ENCODE measurements at places on chromosomes 1 and 21.

DNA sequence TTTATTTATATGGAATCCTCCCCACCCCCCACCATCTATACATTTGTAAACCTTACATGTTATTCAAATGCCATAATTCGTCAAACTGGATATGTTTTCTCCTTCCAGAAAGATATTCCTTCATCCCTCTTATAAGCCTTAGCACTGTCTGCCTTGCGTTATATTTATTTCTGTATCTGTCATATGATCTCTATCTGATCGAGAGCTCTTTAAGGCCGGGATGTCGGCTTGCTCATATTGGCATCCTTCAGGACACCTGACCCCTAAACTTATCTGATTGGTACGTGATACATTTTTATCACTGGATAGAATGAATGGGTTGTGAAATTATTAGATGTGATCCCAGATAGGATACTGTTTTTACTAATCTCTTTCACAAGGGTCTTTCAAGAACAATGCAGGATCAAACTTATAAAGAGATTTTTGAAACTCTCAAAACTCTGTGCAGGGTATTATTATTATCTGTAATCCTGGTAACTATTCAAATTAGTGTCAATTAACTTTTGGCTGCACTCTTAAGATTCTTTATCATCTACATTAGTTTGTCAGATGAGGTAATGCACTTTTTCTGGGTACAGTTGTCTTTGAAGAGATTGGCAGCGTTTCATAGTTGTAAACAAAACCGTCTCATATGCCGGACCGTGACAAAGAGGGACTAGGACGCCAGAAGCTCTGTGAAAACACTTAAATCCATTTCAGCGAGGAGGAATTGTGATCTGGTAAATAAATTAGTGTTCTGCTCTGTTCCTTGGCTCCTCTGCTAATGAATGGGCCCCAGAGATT, 152.0 kb downstream of the KIF26B start:
- H3K27ac ChIP-seq = no peak overlapping the region
- H3K4me3 ChIP-seq = no peak overlapping the region
- no peak for DNase-seq
- H3K27me3 ChIP-seq = no peaks in the 10 kb centered on the region
- H3K36me3 ChIP-seq = no peaks in the 10 kb centered on the region
- peaks cover under 1% of the 10 kb centered on the region for H3K4me1 ChIP-seq

GRCh38 chr1:201508809-201509208, 1.9 kb upstream of the CSRP1 start:
- H3K36me3 ChIP-seq = no peaks in the 10 kb centered on the region
- no peak for DNase-seq
- no peak overlapping the region for H3K27ac ChIP-seq
- no peaks in the 10 kb centered on the region for H3K27me3 ChIP-seq
- H3K4me1 ChIP-seq = peaks cover 16% of the 10 kb centered on the region

DNA sequence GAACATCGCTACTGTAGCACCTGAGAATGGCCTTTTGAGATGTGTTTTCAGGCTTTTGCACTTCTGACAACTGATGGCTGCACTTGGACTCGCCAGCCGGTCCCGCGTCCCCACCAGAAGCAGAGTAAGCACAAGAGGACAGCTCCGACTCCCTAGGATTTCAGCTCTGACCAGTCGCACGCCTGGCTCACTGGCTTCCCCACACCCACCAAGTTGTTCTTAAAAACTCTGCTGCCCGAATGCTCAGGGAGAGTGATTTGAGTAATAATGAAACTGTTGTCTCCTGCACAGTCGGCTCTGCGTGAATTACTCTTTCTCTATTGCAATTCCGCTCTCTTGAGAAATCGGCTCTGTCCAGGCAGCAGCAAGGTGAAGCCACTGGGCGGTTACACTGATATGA, 40.2 kb upstream of the NLRP3 start:
- H3K4me3 ChIP-seq = no peak overlapping the region
- H3K4me1 ChIP-seq = no peaks in the 10 kb centered on the region
- no peak for DNase-seq
- no peaks in the 10 kb centered on the region for H3K27me3 ChIP-seq

DNA sequence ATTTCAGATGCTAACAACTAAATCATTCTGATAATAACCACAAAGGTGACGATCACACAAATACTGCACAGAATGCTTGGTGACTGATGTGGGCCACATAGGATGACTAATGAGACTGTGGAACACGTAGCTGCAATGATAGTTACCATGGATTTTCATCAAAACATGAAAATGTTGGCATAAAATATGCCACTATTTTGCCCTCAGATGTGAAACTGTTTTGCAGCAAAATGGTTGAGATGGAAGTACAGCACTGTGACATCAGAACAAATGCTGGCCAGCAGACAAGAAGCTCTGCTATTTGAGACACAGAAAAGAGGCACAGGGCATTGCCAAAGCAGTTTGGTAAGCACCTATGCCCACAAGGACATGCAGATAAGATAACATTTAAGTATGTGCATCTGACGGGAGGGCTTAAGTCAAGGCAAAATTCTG, 83.8 kb downstream of the NIBAN1 start:
- H3K27ac ChIP-seq = no peak overlapping the region
- H3K27me3 ChIP-seq = no peaks in the 10 kb centered on the region
- H3K4me3 ChIP-seq = no peak overlapping the region

DNA sequence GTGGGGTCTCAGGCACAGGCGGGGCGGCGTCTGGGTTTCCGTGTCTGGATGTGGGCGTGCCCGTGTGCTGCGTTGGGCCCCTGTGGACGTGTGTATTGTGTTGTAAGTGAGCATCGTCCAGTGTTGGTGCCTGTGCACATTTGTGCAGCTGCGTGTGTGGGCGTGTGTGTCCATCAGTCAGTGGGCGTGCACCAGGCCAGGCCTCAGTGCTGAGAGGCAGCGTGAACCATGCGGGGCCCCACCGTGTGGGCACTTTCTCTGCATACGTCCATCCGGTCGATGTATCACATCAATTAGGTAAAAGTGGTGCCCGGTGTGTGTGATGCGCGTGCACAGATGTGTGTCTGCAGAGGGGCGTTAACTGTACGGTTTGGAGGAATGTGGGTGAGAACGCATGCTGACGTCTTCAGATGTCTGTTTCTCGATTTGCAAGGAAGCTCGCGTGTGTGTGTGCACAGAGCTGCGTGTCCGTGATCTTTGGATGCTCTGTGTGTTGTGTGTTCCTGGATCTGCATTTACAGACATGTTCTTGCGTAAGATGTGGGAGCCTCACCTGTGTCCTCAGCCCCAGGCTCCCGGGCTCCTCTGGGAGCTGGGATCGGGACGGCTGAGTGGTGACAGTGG, 24.6 kb downstream of the AGRN start:
- no peak overlapping the region for H3K4me3 ChIP-seq
- H3K36me3 ChIP-seq = peaks cover 4% of the 10 kb centered on the region
- peaks cover 6% of the 10 kb centered on the region for H3K4me1 ChIP-seq
- H3K27me3 ChIP-seq = no peaks in the 10 kb centered on the region

GRCh38 chr1:167631936-167632614, 2.0 kb downstream of the RCSD1 start:
- peak overlapping the region; percentile 19 for H3K27ac ChIP-seq
- no peaks in the 10 kb centered on the region for H3K4me1 ChIP-seq
- no peaks in the 10 kb centered on the region for H3K36me3 ChIP-seq
- no peaks in the 10 kb centered on the region for H3K27me3 ChIP-seq
- H3K4me3 ChIP-seq = peak overlapping the region; percentile 63
- DNase-seq = no peak

DNA sequence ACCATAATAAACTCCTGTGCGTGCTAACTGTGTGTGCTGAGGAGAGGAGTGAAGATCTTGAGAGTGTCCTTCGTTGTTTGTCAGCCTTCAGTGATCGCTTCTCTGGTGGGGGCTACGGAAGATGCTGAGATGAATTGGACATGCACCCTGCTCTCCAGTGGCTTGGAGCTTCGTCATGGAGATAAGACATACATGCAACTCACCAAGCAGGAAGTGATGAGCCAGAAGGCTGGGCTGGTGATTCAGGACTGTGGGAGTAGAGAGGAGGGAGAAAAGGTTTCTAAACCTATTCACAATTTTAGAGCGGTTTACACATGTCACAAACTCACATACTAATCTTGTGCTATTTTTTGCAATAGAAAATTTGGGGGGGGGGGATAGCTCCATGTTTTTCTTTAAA, 128.9 kb upstream of the ADAR start:
- no peaks in the 10 kb centered on the region for H3K27me3 ChIP-seq
- no peaks in the 10 kb centered on the region for H3K36me3 ChIP-seq
- H3K4me3 ChIP-seq = no peak overlapping the region
- no peaks in the 10 kb centered on the region for H3K4me1 ChIP-seq

- H3K27ac ChIP-seq = no peak overlapping the region
- DNase-seq = no peak
- no peaks in the 10 kb centered on the region for H3K27me3 ChIP-seq
- peak overlapping the region; percentile 65 for H3K4me3 ChIP-seq
Measured at GRCh38 chr1:211261229-211261628, 2.1 kb downstream of the RCOR3 start.
